ENCODE measurements at places on chromosomes 5 and 9. TPM values are rescaled to one million over a fixed set of nuclear protein-coding genes. Genes with fewer than 3 reads are reported as not detected.
A peak's percentile ranks its signal among the peaks of the same experiment; 100 is the strongest.

- no peaks in the 10 kb centered on the region for H3K27me3 ChIP-seq
- peaks cover 8% of the 10 kb centered on the region for H3K4me1 ChIP-seq
- H3K4me3 ChIP-seq = no peak overlapping the region
- no peak for DNase-seq
Measured at GRCh38 chr5:168073991-168074800, 217.2 kb upstream of the WWC1 start.

DNA sequence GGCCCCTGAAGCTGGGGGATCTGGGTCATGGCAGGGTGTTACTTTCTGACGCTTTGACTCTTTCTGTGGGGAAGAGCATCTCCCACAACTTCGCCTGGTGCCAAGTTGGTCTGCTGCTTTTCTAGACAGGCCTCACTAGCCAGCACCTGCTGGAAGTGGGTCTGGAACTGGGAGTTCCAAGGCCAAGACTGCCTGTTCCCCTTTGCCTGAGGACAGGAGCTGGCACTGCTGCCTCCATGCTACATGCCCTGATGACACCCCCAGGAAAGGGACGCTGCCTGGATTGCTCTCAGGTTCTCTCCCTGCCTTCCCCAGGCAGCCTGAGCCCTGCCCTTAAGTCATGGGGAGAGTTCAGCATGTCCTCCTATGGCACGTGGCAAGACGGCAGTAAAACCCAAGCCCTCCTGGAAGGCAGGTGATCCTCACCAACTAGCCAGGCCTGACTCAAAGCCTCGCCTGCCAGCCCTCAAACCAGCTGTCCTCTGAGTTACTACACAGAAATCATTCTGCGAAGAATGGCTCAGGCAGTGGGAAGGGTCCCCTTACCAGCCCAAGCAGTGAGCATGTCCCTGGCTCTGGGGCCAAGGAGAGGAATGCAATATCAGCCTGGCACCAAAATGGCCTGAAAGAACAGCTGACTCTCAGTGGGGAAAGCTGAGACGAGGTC, 35.8 kb downstream of the SEC61B start:
- no peak overlapping the region for H3K27ac ChIP-seq
- peaks cover 5% of the 10 kb centered on the region for H3K27me3 ChIP-seq
- no peak for DNase-seq
- no peak overlapping the region for H3K4me3 ChIP-seq

GRCh38 chr5:8700222-8700621, 831.3 kb downstream of the MTRR start:
- H3K4me1 ChIP-seq = no peaks in the 10 kb centered on the region
- no peak for DNase-seq
- H3K27me3 ChIP-seq = no peaks in the 10 kb centered on the region
- no peak overlapping the region for H3K27ac ChIP-seq
- no peak overlapping the region for H3K4me3 ChIP-seq
- no peaks in the 10 kb centered on the region for H3K36me3 ChIP-seq

DNA sequence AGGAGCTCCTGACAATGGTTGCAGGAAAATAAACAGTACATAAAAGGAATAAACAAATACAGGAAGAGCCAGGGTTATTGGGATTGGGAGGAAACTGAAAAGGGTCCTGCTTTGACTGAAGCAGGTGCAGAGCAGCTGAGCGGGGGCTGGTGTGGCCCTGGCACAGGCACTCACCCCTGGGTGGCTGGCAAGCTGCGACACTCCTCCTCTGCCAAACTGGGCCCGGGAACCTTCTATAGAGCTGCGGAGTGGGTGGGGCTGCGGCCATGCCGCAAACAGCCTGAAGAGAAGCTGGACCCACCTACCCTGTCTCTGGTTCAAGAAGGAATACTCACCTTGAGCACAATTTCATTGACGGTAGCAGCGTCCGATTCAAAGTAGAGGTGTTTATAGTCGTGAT, 182.5 kb downstream of the GAPVD1 start:
- H3K36me3 ChIP-seq = peaks cover 14% of the 10 kb centered on the region
- H3K4me3 ChIP-seq = no peak overlapping the region
- H3K4me1 ChIP-seq = peaks cover 16% of the 10 kb centered on the region
- DNase-seq = no peak

DNA sequence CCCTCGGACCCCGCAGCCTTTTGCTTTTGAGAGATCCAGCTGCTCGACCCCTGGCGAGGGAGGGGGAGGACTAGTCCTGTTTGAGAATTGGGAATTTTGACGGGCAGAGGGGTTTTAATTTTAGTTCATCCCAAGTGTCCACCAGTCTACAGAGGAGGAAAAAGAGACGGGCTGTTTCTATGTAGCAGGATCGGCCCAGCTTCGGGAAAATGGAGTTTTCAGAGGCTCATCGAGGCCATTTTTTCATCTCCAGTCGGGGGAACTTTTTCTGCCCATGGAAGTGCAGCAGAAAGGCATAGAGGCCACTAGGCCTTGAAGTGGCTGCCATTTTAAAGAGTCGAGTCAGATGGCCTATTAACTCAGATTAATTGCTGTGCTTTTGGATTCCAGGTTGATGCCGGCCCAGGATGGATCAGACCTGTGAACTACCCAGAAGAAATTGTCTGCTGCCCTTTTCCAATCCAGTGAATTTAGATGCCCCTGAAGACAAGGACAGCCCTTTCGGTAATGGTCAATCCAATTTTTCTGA, 1.2 kb downstream of the NSD1 start:
- H3K27ac ChIP-seq = peak overlapping the region; percentile 84
- DNase-seq = no peak
- peak overlapping the region; percentile 90 for H3K4me3 ChIP-seq

The C9 gene
- total RNA-seq = not detected

GRCh38 chr9:35546853-35547252, 56.9 kb downstream of the RUSC2 start:
- H3K27me3 ChIP-seq = peaks cover 4% of the 10 kb centered on the region
- no peak overlapping the region for H3K4me3 ChIP-seq
- no peak overlapping the region for H3K27ac ChIP-seq
- peaks cover 18% of the 10 kb centered on the region for H3K36me3 ChIP-seq
- no peaks in the 10 kb centered on the region for H3K4me1 ChIP-seq

DNA sequence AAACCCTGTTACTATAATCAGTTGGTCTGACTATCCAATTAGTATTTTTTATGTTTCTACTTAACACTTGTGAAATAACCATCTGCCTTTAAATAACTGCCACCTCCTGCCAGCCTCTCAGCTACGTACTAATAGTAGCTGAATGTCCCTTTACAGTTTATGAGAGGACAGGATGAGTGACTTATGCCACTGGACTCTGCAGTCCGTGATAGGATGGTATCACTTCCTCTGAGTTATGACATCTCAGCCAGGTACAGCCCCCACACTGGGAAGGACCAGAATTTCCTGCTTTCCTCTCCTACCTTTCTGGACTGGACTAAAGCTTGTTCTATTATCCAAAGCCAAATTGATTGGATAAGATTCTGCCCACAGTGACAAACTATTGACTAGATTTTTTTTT, 102.9 kb downstream of the ZFAND5 start:
- H3K4me3 ChIP-seq = no peak overlapping the region
- no peak overlapping the region for H3K27ac ChIP-seq
- no peaks in the 10 kb centered on the region for H3K36me3 ChIP-seq
- no peak for DNase-seq
- no peaks in the 10 kb centered on the region for H3K4me1 ChIP-seq

DNA sequence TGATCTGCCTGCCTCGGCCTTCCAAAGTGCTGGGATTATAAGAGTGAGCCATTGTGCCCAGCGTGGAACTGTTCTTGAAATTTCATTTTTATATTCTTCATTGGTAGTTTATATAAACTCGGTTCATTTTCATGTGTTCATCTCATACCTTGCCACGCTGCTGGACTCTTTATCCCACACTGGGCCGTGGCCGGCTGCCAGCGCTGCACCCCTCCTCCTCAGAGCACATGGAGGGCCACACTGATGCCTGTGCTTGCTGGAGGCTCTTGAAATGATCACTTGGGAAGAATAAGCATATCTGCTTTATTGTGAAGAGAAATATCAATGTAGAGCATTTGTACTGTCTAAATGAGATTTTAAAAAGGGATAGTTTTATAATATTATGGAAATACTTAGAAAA, 69.5 kb downstream of the EHMT1 start:
- H3K36me3 ChIP-seq = peaks cover 6% of the 10 kb centered on the region
- DNase-seq = no peak
- peaks cover 2% of the 10 kb centered on the region for H3K27me3 ChIP-seq
- H3K4me3 ChIP-seq = no peak overlapping the region
- H3K27ac ChIP-seq = no peak overlapping the region

GRCh38 chr9:99085949-99086948, 18.7 kb upstream of the TGFBR1 start:
- H3K4me1 ChIP-seq = peaks cover 37% of the 10 kb centered on the region
- H3K36me3 ChIP-seq = peaks cover 6% of the 10 kb centered on the region
- DNase-seq = no peak
- no peak overlapping the region for H3K27ac ChIP-seq
- no peak overlapping the region for H3K4me3 ChIP-seq

The PCDHGA12 gene
- total RNA-seq = 3.8 TPM

- no peaks in the 10 kb centered on the region for H3K27me3 ChIP-seq
- H3K27ac ChIP-seq = no peak overlapping the region
- H3K36me3 ChIP-seq = peaks cover 6% of the 10 kb centered on the region
Measured at GRCh38 chr9:70519912-70520724, 105.7 kb upstream of the KLF9 start.

The CFAP157 gene
- 0.85 TPM for total RNA-seq

- DNase-seq = no peak
- no peaks in the 10 kb centered on the region for H3K27me3 ChIP-seq
- no peaks in the 10 kb centered on the region for H3K36me3 ChIP-seq
- no peak overlapping the region for H3K4me3 ChIP-seq
Measured at GRCh38 chr5:78060421-78060820, 234.1 kb downstream of the AP3B1 start.

The TNC gene
- total RNA-seq = 10.1 TPM

The SMARCA2 gene
- 43.7 TPM for total RNA-seq

All from endothelial cell (in vitro differentiated cells).